M059J (cell line): ENCODE measurements at places on chromosomes 6 and 20.

- no peak for DNase-seq
Measured at GRCh38 chr6:142731611-142732010, 213.4 kb downstream of the HIVEP2 start.

GRCh38 chr6:73657201-73657600 is 3.4 kb upstream of the SLC17A5 start:
- peak; percentile 18 for DNase-seq

DNA sequence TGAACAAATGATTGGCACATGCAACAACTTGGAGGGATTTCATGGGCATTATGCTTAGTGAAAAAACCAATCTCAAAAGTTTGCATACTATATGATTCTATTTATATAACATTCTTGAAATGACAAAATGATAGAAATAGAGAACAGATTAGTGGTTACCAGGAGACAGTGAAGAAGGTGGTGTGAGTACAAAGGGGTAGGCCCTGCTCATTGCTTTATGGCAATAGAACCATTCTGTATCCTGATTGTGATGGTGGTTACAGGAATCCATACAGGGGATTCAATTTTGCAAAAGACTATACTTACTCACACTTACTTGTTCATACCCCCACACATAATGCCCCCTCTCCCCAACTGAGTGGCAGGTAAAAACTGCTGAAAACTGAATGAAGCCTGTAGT is 30.2 kb upstream of the LAMA4 start:
- DNase-seq, result no peak

- DNase-seq, result peak; percentile 62
Measured at GRCh38 chr6:47897247-47897646, 115.4 kb downstream of the OPN5 start.

- DNase-seq, result no peak
Measured at GRCh38 chr20:47411161-47411560, 54.7 kb upstream of the ZMYND8 start.

GRCh38 chr6:50847890-50848594 is 29.4 kb downstream of the TFAP2B start:
- peak; percentile 53 for DNase-seq

GRCh38 chr6:1940381-1940780 is 305.0 kb downstream of the GMDS start:
- DNase-seq, result no peak

- DNase-seq, result peak; percentile 17
Measured at GRCh38 chr20:44896583-44896982, 11.1 kb downstream of the YWHAB start.

DNA sequence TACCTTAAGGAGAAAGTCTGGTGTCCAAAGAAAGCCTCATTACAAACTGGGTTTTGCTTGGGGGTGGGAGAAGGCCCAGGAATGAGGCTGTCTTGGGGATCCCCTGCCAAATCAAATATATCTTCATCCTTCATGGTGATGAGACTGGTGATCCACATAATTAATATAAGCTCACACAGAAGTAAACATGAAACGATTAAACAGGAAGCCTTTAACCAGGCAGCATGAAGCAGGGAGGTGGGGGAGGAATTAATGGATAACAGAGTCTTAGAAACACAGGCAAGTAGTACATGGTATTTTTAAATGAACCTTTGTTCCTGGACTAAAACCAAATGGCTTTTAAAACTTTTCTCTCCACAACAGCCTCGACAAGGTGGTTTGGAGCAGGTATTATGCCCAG is 437.5 kb downstream of the TFAP2A start:
- DNase-seq, result no peak

DNA sequence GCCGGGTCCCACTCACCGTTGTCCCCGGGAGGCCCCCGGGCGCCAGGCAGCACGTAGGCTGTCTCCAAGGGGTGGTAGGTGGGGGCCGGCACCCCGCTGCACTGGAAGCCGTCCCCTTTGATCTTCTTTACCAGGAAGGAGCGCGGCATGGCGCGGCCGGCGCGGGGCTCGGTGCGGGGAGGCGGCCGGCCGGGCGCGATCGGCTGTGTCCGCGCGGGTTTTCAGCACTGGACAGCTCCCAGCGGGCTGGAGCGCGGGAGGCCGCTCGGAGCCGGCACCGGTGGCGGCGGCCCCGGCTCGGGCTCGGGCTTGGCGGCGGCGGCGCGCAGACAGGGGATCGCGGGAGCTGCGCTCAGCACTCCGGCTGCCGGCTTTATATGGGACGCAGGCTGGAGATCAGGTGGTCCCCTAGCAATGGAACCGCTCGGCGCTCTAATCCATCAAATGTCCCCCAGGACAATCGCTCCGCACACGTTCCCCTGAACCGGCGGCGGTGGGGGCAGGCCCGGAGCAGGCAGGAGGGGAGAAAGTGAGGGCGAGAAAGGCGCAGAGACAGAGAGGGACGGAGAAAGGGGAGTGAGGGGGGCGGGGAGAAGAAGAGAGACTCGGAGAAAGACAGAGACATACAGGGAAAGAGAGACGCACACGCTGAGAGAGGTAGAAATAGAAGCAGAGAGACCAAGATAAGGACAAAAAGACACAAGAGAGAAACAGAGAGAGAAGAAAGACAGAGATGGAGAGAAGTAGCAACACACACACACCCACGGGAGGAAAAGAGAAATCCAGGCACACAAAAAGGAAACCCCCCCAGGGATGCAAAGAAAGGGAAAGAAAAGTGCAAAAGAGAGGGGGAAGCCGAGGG is at the start of gene SCRT2:
Gene SCRT2, minus strand, starts transcription at position 350 of the 862 bp plus-strand sequence. Its CDS starts 201 bp downstream, at position 149.
- peak; percentile 73 for DNase-seq

GRCh38 chr20:31790401-31790800 is 28.8 kb upstream of the MYLK2 start:
- DNase-seq, result no peak

DNA sequence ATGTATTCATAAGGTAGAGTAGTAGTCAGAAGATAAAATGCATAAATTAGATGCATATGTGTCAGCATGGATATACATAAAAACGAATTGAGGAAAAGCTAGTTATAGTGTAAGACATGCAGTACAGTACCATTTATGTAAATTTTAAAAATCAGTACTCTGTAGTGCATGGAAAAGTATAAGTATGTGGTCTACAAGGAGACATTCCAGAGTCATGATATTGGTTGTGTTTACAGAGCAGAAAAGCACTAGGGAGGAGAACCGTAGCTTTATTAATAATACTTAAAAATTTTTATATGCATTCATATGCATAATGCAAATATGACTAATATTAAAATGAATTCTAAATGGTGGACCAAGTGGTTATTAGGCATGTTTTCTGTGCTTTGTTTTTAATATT is 220.0 kb downstream of the ZFAND3 start:
- no peak for DNase-seq

- DNase-seq, result peak; percentile 18
Measured at GRCh38 chr20:19074828-19075516, 137.5 kb upstream of the SLC24A3 start.

GRCh38 chr6:140872885-140873284 is 1259.8 kb upstream of the GJE1 start:
- DNase-seq, result no peak

DNA sequence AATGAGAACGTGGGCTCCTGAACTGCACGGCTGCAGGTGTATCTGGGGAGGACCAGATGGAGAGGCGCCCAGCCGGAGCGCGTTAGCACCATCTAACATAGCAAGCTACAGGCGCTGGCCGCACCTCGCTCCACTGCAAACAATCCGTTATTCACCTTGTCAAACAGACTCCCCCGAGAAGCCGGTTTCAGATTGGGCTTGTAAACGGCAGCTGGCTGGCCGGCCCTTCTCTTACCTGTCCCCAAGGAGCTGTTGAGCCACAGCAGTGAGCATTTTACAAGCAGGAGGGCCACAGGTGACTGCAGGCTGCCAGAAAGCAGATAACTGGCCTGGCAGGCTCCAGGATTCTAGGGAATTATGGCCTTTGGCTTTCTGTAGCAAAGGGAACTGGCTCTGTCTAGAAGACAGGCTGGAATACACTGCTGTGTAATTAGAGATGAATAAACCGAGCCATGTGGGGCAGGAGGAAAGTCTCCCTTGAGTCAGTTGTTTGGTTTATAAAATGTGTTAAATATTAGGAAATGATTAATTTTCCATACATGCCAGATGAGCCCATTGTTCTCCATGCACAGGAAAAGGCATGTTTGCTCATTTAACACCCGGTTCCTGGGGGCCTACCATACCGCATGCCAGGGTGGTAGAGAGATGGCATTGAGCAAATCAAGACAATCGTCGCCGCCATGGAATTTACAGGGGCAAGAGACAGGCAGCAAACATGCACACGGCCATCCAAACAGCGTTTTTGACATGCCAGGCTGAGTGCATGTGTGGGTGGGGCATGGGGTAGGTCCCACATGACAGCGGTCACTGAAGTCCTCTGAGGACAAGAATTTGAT is 159.3 kb downstream of the NFATC2 start:
- no peak for DNase-seq

DNA sequence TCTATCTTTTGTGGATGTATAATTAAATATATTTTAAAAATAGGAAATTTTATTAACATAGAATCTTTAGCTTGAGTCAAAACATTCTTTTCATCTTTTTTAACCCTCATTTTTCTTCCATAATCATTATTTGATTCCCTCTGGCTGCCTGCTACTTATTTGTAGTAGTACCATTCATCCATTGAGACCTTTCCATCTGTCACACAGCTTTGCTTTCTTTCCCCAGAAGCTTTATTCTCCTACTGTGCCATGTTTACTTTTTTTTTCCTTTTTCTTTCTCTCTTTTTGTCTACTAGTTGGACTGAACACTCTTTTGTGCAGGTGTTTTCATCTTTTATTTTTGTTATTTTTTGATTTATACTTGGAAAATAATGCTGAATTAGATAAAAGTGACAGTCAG is 522.6 kb upstream of the MMS22L start:
- DNase-seq, result no peak

DNA sequence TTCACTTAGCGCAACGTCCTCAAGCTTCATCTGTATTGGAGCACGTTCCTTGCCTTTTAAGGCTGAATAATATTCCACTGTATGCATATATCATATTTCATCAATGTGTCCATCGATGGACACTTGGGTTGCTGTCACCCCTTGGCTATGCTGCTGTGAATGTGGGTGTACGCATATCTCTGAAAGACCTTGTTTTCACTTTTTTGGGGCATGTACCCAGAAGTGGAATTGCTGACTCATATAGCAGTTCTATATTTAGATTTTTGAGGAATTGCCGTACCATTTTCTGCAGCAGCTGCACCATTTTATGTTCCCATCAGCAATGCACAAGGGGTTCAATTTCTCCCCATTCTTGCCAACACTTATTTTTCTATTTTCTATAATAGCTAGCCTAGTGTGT is 22.8 kb upstream of the SLC23A2 start:
- no peak for DNase-seq

DNA sequence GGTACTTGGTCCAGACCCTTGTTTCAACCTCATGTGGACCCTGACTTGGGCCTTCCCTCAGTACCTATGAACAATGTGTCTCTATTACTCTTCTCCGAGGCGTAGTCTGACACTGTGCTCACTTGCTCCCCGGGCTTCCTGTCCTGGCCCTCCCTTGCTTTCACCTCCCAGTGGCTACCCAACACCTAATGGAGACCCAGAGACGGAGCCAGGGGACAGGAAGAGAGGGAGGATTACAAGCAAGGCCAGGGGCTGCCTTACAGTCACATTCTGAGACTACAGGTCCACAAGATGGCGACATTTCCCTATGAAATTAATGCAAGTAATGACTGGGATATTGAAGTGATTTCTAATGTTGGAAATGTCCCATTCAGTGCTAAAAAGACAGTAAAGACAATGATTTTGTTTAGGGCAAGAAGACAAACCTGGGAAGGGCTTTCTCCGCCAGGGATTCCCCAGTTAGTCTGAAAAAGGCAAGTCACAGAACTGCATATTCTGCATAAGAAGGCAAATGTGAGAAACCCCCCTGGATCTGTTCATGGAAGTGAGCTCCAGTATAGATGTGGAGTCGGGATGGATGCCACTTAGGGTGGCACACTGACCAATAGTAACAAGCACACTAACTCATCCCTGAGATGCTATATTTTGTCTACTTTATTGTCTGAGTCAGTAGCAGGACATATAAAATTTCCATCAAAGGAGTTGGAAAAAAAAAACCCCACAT is 44.0 kb upstream of the ZBTB24 start:
- peak; percentile 82 for DNase-seq

GRCh38 chr6:27130668-27131428 is 116.7 kb upstream of the PRSS16 start:
- DNase-seq, result peak; percentile 50

GRCh38 chr6:162181741-162182401 is 545.7 kb downstream of the PRKN start:
- DNase-seq, result no peak

- no peak for DNase-seq
Measured at GRCh38 chr6:21603082-21603952, 9.8 kb downstream of the SOX4 start.

GRCh38 chr6:127481628-127482027 is 22.4 kb upstream of the KIAA0408 start:
- DNase-seq, result peak; percentile 97

DNA sequence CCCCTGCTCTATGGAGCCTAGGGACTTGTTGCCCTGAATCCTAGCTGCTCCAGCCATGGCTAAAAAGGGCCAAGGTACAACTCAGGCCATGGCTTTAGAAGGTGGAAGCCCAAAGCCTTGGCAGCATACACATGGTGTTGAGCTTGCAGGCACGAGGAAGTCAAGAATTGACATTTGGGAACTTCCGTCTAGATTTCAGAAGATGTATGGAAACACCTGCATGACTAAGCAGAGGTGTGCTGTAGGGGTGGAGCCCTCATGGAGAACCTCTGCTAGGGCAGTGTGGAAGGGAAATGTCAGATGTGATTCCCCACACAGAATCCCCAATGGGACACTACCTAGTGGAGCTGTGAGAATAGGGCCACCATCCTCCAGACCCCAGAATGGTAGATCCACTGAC is 95.1 kb upstream of the TMEM170B start:
- DNase-seq, result no peak

GRCh38 chr6:150844371-150844770 is 21.1 kb upstream of the MTHFD1L start:
- DNase-seq, result no peak

GRCh38 chr20:54091120-54091480 is 20.7 kb upstream of the BCAS1 start:
- no peak for DNase-seq

DNA sequence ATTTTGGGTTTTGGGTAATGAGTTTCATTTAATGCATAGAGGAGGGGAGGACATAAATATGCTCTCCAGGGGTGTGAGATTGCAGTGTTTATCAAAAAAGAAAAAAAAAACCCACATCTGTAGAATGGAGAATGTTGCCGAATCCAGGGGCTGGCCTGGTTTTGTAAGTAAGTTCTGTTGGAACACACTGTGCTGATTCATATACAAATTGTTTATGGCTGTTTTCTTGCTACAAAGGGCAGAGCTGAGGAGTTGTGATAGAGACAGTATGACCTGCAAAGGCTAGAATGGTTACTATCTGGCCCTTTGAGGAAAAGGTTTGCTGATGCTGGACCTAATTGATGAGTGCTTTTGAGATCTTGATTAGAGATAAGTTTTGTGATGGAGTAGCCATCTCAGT is 30.4 kb downstream of the SCAF8 start:
- no peak for DNase-seq

DNA sequence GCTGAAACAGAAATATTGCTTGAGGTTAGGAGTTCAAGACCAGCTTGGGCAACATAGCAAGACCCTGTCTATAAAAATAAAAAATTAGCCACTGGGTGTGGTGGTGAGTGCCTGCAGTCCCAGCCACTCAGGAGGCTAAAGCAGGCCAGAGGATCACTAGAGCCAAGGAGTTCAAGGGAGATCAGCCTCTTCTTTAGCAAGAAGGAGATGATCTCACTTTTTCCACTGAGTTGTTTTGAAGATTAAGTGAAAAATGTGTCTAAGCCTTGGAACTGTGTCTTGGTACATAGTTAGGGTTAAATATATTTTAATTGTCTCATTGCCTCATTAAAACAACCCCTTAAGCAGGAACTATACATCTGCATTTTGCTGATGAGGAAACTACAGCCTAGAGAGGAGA is 279.0 kb upstream of the ZFP64 start:
- no peak for DNase-seq

- DNase-seq, result no peak
Measured at GRCh38 chr6:80439721-80440470, 333.4 kb downstream of the BCKDHB start.
